ENCODE measurements at places on chromosomes 4 and X. TPM values are rescaled to one million over a fixed set of nuclear protein-coding genes. Genes with fewer than 3 reads are reported as not detected.
A peak's percentile ranks its signal among the peaks of the same experiment; 100 is the strongest.

- peak; percentile 34 for DNase-seq
These were observed 128.0 kb downstream of the SNCA start for GRCh38 chr4:89708903-89709421.

GRCh38 chr4:2136726-2137125, 77.6 kb downstream of the NAT8L start:
- DNase-seq = no peak

GRCh38 chr4:8009710-8010511, 70.2 kb upstream of the AFAP1 start:
- no peak for DNase-seq

- DNase-seq = no peak
These were observed 917.1 kb downstream of the RAPGEF2 start for GRCh38 chr4:160019936-160020335.

DNA sequence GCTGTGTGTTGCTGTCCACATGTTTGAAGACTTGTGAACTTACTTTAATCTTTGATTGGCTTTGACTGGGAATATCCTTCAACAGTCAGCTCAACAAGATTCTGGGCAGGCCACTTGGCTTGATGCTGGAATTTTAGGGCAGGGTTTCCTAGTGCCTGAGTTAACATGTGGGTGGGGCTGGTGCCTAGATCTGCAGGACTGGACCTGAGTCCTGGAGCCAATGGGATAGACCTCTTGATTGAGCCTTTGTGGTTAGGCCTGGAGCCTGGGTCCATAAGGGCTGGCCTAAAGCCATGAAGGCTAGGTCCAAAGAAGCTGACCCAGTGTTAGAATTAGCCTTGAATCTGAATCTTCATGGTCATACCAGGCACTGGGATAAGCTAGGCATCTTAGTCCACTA, 757.1 kb upstream of the ADGRL3 start:
- no peak for DNase-seq

GRCh38 chrX:103817502-103817901, 14.6 kb downstream of the RAB9B start:
- DNase-seq = peak; percentile 63

DNA sequence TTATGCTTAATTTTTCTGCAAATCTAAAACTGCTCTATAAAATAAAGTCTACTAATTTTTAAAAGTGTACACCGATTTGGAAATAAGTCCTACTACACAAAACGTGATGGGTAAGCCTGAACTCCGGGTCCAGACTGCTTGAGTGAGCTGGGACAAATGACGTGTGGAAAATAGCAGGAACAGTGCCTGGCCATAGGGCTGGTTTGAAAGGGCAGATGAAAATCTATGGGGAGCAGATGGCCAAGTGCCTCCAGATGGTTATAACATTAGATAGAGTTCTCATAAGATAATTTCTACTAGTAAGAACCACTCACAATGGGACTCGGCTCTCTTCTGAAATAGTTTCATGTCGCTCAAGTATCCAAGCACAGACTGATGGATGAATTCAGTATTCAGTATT, 52.5 kb downstream of the F11 start:
- DNase-seq = no peak

- no peak for DNase-seq
These were observed 5.4 kb upstream of the TAPT1 start for GRCh38 chr4:16231570-16232245.

DNA sequence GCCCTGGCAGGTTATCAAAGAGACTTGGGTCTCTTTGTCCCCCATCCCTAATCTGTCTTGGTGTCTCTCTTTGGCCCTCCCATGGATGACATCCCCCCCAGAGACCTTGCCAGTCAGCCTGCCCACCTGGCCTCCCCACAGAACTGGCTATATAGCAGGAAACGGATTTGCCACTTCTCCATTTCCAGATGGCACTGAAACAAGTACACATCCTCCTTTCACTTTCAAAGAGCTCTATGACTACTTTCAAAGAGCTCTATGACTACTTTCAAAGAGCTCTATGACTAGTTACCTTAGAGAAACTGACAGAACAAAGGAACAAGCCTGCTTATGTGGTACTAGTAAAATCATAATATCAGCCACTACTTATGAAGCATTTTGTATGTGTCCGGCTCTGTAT, 175.3 kb downstream of the MAML3 start:
- DNase-seq = no peak

DNA sequence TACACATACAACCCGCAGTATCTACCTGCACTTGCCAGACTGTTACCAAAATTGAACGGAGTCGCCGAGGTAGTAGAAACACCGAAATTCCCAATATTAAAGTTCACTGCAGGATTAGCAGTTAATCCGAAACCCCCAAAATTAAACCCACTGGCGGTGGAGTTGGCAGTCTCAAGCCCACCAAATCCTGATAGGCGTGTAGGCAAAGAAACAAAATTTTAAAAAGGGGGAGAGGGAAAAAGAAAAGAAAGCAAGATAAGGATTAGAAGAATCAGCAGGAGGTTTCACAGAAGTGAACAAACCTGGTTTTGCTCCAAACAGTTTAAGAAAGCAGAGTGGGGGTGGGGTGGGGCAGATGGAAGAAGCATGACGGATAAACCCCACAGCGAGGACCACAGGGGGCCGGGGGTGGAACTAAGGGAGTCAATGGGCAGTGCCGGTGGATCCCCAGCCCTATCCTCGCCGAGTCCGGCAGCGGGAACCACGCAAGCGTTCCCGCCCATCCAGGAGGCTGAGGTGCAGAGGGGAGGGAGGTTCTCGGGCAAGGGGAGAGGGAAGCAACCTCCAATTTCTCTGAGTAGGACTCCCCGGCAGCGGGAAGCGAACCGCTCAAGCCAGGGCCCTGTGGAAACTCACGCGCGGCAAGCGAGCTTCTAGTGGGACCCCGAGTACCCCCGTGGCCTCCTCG, 599 bp downstream of the NUP54 start:
- peak; percentile 98 for DNase-seq

DNA sequence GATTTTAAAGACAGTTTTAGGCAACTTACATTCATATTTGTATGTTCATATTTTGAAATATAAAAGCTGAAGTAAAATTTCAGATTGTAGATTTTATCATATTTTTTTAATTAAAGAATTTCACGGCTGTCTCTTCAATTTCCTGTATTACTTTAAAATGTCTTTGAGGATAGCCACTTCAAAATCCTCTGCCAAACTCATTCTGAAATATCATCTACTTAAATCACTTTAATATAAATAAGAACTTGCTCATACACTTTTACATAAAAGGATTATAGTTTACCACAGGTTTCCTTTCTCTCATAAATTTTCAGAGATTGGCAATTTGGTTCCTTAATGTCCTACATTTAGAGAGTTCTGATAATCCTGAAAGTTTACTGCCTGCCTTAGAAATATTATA, 478.2 kb downstream of the ADGRL3 start:
- DNase-seq = no peak

GRCh38 chrX:112913807-112914206, 73.2 kb upstream of the AMOT start:
- peak; percentile 14 for DNase-seq

DNA sequence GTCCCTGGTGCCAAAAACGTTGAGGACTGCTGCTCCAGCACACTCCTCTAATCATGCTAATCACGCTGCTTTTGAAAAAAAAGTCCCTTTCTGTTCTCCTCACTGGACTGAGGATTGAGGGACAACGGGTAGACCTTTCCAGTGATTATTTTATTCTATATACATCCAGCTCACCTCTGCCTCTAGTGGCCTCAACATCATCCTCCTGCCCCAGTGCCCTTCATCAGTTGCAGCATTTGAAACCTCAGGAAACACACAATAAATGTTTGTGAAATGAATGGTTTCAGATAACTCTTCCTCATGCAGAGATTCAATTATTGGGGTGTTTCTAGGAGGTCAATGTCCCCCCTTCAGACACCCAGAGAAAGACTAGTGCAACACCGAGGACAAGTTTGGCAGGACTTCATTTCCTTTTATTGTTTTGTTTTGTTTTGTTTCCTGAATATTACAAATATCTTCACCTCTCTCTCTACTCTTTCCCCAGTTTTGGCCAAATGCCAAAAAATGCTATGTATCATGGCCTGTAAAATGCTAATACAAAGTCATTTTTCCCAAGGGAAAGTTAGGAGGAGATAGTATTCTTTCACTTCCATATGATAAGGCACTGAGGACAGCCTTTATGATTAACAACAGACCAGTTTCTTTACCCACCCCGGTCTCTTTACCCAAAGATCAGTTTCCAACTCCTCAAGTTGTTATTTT, 460.1 kb upstream of the SLIT2 start:
- peak; percentile 4 for DNase-seq

GRCh38 chr4:22414833-22415232, 101.0 kb downstream of the ADGRA3 start:
- no peak for DNase-seq

GRCh38 chr4:10115797-10116568, 616 bp downstream of the WDR1 start:
- DNase-seq = peak; percentile 72

DNA sequence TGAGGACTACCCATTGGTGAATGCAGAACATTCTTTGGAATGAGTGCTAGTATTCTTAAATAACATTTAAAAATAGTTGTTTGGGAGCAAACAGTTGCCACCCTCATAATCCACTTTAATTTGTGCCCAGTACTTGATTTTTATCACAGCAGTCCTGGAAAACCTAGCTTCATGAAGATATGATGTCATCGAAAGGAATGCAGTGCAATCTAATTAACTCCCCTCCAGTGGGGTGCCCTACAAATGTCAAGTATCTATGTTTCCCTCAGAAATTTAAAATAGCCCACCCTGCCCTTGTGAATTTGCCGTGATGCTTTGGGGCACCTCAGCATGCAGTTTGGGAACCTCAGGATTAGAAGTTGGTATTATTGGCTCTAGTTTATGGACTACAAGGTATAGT, 5.4 kb downstream of the RAB9A start:
- DNase-seq = no peak

GRCh38 chr4:140061194-140061593, 92.8 kb downstream of the MAML3 start:
- no peak for DNase-seq

DNA sequence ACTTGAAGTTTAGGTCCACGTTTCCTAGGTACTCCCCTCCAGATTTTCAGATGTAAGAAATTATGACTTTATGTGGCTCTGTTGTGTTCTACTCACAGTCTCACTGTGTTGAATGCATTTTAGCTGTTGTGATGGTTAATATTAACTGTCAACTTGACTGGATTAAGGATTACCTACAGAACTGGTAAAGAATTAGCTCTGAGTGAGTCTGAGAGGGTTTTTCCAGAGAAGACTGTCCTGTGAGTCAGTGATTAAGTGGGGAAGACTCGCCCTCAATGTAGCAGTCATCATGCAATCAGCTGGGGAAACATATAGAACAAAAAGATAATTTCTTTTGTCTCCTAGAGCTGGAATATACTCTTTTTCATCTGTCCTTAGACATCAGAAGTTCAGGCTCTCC, 493.4 kb downstream of the ACTRT1 start:
- no peak for DNase-seq

DNA sequence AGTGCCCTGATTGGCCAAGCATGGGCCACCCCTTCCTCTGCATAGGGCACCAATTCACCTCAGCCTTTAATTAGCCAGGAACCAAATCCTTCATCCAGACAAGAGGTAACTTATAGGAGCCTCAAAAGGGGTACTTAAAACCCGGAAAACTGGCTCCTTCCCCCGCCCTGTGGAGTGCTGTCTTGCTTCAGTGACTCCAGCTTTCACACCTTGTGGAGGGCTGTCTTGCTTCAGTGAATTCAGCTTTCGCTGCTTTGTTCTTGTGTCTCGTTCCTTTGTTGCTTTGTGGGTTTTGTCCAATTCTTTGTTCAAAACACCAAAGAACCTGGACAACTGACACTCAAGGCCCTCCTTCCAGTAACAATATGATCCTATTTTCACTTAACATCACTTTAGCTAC, 82.2 kb upstream of the FRG1 start:
- DNase-seq = no peak

DNA sequence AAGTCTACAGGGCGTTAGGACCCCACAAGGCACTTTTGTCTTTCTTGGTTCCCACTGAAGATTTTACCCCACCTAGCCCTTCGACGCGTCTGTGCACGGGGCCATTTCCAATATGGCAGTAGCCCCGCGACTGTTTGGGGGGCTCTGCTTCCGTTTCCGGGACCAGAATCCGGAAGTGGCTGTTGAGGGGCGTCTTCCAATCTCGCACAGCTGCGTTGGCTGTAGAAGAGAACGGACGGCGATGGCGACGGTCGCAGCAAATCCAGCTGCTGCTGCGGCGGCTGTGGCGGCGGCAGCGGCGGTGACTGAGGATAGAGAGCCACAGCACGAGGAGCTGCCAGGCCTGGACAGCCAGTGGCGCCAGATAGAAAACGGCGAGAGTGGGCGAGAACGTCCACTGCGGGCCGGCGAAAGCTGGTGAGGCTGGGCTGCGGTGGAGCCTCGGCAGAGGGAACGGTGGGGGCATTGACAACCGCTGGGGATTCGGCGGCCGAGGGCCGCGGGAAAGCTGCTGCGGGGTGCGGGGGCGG, at the start of gene USP11:
Gene USP11 (plus strand): TSS at position 207 of the 530 bp plus-strand sequence. CDS start 35 bp downstream, at position 242.
- DNase-seq = peak; percentile 64

DNA sequence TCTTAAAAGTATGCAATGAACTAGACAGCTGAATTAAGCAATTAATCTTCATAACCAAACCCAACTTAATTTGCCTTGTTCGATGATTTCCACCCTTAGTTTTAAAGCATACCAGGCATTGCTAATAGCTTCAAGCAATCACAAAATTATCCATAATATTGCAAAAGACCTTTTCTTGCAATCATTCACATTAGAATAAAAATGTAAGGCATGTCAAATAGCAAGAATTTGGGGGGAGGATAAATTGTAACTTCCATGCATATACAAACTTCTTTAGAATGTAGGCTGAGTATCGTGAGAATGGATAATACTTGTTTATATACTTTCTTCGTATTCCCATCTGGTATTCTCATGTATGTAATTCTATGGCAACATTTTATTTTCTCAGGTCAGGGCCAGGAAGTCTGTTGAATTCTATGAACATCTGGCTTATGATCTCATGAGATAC, 28.7 kb upstream of the BMP2K start:
- DNase-seq = no peak

The SSX2B gene
- 0.17 TPM for total RNA-seq

The PLK4 gene
- total RNA-seq = 37.3 TPM

The JADE3 gene
- total RNA-seq = 14.1 TPM

The COL25A1 gene
- 5.6 TPM for total RNA-seq

The NAP1L2 gene
- 16.2 TPM for total RNA-seq

The REELD1 gene
- total RNA-seq = not detected

The MAMLD1 gene
- total RNA-seq = 0.21 TPM

The TBC1D19 gene
- total RNA-seq = 4.3 TPM

The CDX4 gene
- total RNA-seq = 0.50 TPM

The S100P gene
- total RNA-seq = 0.43 TPM

The EXOSC9 gene
- total RNA-seq = 71.9 TPM

The BEND2 gene
- total RNA-seq = not detected

The HPGD gene
- total RNA-seq = 4.1 TPM

The CSAG1 gene
- not detected for total RNA-seq

The C4orf36 gene
- total RNA-seq = not detected

The NSUN7 gene
- 31.3 TPM for total RNA-seq

All from GM23338 (cell line).